Stimulated activated CD4-positive, alpha-beta T cell treated with anti-CD3 and anti-CD28 coated beads, Interleukin-2, amount 100 ng/mL, for 24 hours (primary cell): ENCODE measurements at places on chromosomes 4 and X.

DNA sequence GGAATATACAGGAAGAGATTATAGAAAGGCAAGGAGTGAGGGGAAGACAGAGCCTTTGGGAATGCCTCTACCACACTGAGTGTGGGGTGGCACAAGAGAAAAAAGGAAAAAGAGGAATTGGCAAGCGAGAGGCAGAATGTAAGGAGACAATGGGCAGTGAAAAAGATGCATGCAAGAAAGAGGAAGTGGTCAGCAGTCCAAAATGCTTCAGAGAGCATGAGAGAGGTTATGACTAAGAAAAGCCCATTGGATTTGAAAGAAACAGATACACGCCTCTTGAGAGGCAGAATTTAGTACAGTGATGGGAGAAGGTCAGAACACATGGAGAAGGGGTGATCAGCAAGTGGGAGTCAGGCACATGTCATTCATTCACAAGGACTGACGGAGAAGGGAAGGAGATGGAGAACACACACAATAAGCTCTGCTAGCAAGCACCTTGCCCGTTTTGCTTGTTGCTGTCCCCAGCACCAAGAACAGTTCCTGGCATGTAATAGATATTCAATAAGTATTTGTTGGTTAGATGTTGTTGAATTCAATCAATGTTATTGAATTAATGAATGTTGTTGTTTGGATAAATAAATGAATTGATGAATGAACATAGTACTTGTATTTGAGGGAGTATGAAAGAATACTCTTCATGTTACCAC is 6.3 kb downstream of the DCHS2 start:
- DNase-seq = no peak

- no peak for DNase-seq
Observed at GRCh38 chr4:122537388-122538135, 81.0 kb upstream of the IL2 start.

GRCh38 chr4:172515266-172515879 is 653.2 kb upstream of the GALNT7 start:
- DNase-seq = no peak

DNA sequence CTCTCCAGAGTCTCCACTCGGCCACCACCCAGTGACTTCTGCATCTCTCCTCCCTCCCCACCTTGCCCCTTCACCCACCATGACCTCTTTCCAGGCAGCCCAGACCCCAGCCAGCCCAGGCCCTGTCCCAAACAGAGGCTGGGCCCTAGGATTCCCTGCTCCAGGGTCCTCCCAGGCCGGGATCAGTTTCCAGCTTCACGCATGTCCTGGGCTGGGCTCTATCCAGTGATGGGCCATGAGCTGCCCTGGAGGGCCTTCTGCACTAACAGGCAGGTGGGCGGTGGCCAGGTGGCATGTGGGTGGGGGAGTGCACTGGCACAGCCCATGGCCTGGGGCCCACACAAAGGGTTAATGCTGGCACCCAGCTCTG is 20.4 kb upstream of the ADD1 start:
- DNase-seq = no peak

GRCh38 chr4:48554606-48555005 is 64.6 kb downstream of the ZAR1 start:
- DNase-seq = no peak

DNA sequence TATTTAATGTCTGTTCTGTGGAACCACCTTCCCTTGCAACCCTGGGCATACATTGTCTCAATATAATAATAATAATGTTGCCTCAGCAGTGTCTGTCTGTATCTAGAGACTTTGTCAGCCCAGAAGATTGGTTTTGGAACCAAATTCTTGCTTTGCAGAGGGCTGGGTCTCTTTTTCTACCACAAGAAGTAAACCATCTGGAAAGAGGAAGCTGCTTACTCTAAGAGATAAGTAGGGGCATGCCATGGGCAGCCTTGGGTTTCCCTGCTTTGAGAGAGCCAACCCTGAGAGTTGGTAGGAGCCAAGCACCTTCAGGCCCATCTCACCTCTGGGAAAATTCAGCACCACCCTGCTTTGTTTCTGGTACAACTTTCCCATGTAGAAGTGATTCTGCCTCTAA is 27.0 kb downstream of the TMEM31 start:
- no peak for DNase-seq

- no peak for DNase-seq
Observed at GRCh38 chr4:159765382-159765781, 662.5 kb downstream of the RAPGEF2 start.

GRCh38 chr4:48432017-48432416 is 51.1 kb upstream of the SLC10A4 start:
- DNase-seq = no peak
